PC-9 (cell line): ENCODE measurements at places on chromosomes 3 and 15. TPM values are rescaled to one million over a fixed set of nuclear protein-coding genes. Genes with fewer than 3 reads are reported as not detected.
A peak's percentile ranks its signal among the peaks of the same experiment; 100 is the strongest.

The CPN2 gene
- total RNA-seq: not detected in 2 replicates

- H3K4me3 ChIP-seq: no peak overlapping the region
- no peaks in the 10 kb centered on the region for H3K36me3 ChIP-seq
- no peaks in the 10 kb centered on the region for H3K27me3 ChIP-seq
- H3K4me1 ChIP-seq: no peaks in the 10 kb centered on the region
These were observed 470.8 kb upstream of the ROBO1 start for GRCh38 chr3:80238606-80239005.

GRCh38 chr3:153172796-153173757 is 11.1 kb downstream of the RAP2B start:
- peak; percentile 21 for DNase-seq
- peaks cover 3% of the 10 kb centered on the region; the same call in 1 of the 2 replicates for H3K36me3 ChIP-seq
- H3K27ac ChIP-seq: no peak overlapping the region
- H3K27me3 ChIP-seq: no peaks in the 10 kb centered on the region
- no peak overlapping the region for H3K4me3 ChIP-seq
- H3K4me1 ChIP-seq: peaks cover 5% of the 10 kb centered on the region; the same call in 1 of the 2 replicates

DNA sequence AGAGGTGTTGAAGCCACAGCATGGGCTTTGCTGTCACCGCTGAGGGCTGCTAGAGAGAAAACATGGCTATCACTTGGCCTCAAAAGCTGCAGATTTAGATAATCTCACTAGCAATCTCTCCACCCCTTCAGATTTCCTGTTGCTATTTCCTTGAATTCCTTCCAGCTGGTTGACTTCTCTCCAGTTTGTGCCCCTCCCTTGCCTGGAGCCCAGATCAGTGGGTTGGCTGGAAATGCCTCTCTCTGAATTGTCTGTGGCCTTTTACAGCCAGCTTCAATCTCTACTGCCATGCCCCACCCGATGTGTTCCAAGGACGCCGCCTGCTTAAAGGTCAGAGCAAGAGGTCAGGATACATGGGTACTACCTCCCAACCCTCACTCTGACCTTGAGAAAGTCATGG is 294.1 kb downstream of the NTRK3 start:
- no peak overlapping the region for H3K27ac ChIP-seq
- H3K27me3 ChIP-seq: peaks cover 20% of the 10 kb centered on the region
- DNase-seq: no peak
- H3K4me1 ChIP-seq: no peaks in the 10 kb centered on the region
- H3K4me3 ChIP-seq: no peak overlapping the region
- H3K36me3 ChIP-seq: no peaks in the 10 kb centered on the region

GRCh38 chr3:71423151-71423906 is 160.2 kb downstream of the FOXP1 start:
- no peak for DNase-seq
- no peaks in the 10 kb centered on the region for H3K27me3 ChIP-seq
- H3K27ac ChIP-seq: no peak overlapping the region
- H3K36me3 ChIP-seq: no peaks in the 10 kb centered on the region
